ENCODE measurements at places on chromosomes 5 and 9. TPM values are rescaled to one million over a fixed set of nuclear protein-coding genes. Genes with fewer than 3 reads are reported as not detected.

- peak; percentile 87 for DNase-seq
Observed at GRCh38 chr5:77645158-77645994, 6.9 kb upstream of the OTP start.

- DNase-seq: no peak
Observed at GRCh38 chr9:27844797-27845196, 271.5 kb upstream of the C9orf72 start.

DNA sequence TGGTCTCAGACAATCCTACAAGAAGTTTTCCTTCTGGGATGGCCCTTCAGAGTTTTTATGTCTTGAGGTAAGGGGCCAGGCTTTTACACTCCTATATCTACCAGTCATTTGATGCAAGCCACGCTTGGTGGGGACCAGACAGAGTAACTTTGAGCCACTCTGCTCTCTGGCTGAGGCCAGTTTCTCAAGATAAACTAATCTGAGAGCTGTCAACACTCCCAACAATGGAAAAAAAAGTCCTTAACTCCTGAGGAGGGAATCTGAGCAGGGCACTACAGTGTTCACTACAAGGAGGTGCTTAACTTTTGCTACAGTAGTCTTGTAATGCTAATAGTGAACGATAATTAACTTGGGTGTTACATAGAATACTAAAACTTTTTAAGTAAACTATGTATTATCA is 62.7 kb downstream of the MRPS30 start:
- DNase-seq: no peak

- DNase-seq: no peak
Observed at GRCh38 chr5:135399794-135400542, 937 bp upstream of the MACROH2A1 start.

The PCDHB15 gene
- polyA plus RNA-seq: 9.8 TPM

The GABRA6 gene
- polyA plus RNA-seq: not detected

DNA sequence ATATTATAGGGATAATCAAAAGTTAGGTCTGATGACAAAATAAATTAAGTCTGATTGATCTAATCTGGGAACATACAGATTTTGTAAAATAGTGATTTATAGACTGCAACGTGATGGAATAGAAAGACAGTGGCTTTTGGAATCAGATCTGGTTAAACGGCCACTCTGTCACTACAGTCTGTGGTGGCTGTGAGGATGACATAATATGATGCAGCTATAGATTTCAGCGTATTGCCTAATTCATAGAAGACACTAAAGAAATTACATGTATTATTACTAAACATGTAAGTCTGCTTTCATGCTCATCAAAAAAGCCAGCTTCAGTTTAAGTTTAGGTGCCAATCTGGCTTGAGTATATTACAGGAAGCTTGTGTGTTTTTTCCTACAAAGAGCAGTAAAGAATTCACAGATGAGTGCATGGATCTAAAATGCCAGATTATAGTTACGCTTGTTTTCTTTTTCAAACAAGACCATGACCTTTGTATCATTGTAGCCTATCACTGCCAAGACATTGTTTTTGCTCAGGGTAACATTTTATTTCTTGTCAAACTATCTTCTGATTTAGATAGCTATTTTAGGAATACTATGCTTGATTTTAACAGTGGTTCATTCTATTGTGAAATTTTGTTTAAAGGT is 25.7 kb downstream of the CPEB4 start:
- DNase-seq: no peak

DNA sequence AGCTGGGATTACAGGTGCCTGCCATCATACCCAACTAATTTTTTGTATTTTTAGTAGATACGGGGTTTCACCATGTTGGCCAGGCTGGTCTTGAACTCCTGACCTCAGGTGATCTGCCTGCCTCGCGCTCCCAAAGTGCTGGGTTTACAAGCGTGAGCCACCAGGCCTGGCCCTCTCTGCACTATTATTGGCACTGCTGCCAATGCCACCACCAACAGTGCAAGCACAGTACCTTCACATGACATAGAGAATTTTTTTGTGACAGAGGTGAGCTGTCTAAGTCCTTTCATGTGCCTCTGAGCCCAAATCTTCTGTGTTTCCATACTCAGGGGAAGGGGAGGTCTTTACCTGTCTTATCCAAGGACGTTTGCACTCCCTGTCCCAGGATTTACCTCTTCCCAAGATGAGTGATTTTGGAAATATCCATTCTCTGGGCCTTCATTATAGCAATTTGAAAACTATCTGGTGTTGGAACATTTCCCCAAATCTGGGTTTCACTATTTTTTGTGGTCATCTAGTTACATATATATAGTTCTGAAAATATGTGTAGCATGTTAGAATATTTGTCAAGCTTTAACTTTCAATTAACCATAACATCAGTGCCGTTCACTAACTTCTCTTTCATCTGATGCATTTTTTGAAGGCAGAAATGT is 5.4 kb upstream of the CD180 start:
- DNase-seq: no peak

GRCh38 chr5:163846512-163846911 is 341.1 kb downstream of the MAT2B start:
- DNase-seq: no peak

GRCh38 chr5:149320791-149321330 is 24.4 kb upstream of the GRPEL2 start:
- DNase-seq: peak; percentile 88

The PAEP gene
- not detected for polyA plus RNA-seq

The ADAMTS19 gene
- 0.18 TPM for polyA plus RNA-seq

- no peak for DNase-seq
Observed at GRCh38 chr5:5629607-5629978, 207.1 kb downstream of the ICE1 start.

GRCh38 chr9:91740701-91741100 is 209.3 kb downstream of the ROR2 start:
- peak; percentile 51 for DNase-seq

- DNase-seq: no peak
Observed at GRCh38 chr5:132239776-132240175, 12.1 kb upstream of the P4HA2 start.

DNA sequence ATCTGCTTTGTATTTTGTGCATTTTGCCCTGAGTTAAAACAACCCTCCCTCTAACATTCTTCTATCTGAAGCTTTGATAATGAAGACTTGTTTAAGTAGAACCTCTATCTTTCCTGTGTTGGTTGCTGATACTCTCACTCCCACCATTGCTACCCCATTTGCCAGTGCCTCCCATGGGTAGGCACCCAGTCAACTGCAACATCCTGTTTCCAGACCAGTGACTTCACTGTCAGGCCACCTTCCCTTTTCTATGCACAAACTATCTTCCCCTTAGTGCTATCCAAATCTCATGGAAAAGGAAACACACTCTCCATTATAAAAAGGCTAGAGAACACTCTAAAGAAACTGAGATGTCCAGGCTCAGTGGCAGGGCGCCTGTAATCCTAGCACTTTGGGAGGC is 5.6 kb upstream of the IARS1 start:
- DNase-seq: no peak

DNA sequence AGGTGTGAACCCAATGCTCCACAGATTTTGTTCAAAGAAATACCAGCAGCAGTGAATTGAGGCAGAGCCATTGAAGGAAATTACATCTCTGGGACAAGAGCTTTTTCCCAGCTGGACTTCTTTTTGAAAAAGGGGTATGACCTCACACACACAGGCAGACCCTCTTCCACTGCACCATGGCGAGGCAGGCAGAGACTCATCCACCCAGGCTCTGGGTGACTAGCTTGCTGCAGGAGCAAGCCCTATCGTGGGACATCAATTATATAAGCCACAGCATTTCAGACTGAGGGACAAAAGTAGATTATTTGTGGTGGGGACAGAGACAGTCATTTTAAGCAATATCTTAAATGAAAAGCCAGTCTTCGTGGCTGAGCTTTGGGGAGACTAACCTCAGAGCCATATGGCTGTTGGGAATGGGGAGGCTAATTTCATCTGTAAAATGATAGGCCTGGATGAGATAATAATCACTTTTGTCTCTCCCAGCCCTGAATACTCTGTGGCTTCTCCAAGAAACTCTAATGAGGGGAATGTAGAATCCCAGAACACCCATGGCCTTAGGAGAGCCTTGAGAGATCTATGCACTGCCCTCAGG is 113.1 kb upstream of the TNC start:
- DNase-seq: no peak

GRCh38 chr5:35659556-35659955 is 41.9 kb downstream of the SPEF2 start:
- no peak for DNase-seq

DNA sequence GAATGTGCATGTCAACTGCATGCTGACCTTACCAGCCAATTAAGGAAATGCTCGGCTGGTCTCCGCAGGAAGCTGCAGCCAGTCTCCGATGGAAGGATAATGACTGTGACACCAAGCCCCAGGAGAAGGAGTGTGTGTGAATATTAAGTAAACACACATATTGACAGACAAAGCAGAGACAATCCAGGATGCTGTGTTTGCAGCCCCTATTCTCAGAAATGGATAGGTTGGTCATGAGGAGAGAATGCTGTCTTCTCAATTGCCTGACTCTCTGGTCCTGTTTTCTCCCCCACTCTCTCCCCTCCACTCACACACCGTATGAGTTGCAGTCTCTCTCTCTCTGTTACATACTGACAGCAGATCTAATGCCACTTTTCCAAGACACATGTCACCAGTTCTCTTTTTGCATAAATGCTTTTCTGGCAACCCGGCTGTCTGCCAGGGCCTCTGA is 85.7 kb downstream of the EPB41L4A start:
- no peak for DNase-seq

The ZNF658 gene
- 7.8 TPM for polyA plus RNA-seq

The VAV2 gene
- polyA plus RNA-seq: 37.3 TPM

The SPINK1 gene
- 1.4 TPM for polyA plus RNA-seq

The PRRX2 gene
- 0.56 TPM for polyA plus RNA-seq

The TRPM6 gene
- 0.66 TPM for polyA plus RNA-seq

DNA sequence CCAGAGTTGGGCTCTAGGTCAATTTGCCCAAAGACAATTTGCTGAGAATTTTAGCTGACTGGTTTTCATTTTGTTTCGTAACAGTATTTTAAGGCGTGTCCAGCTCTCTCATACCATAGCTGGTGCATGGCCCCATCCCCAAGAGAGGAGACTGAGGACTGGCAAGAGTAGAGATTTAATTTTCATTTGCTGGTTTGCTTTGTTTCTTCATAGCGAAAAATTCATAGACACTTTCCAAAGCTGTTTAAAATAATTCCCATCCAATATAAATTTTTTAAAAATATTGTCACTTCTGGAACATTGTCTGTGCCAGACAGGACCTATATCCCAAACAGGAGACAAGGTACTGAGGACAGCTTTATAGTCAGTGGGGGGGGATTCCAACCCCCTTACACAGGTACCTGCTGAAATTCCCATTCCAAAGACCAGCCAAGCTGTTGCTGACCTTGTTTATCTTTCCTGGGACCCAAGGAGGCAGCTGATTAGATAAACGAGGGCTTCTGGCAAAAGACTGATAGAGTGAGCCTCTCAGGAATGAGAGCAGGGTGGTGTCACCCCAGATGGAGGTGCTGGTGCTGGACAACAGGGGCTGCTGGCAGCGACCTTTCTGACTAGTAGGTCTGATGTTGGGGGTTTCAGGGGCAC is 6.8 kb upstream of the ANGPTL2 start:
- no peak for DNase-seq

The BRINP1 gene
- polyA plus RNA-seq: not detected

All from left lung (tissue), 14 donors.